HAP-1 (cell line): ENCODE measurements at places on chromosomes 6 and 20.

DNA sequence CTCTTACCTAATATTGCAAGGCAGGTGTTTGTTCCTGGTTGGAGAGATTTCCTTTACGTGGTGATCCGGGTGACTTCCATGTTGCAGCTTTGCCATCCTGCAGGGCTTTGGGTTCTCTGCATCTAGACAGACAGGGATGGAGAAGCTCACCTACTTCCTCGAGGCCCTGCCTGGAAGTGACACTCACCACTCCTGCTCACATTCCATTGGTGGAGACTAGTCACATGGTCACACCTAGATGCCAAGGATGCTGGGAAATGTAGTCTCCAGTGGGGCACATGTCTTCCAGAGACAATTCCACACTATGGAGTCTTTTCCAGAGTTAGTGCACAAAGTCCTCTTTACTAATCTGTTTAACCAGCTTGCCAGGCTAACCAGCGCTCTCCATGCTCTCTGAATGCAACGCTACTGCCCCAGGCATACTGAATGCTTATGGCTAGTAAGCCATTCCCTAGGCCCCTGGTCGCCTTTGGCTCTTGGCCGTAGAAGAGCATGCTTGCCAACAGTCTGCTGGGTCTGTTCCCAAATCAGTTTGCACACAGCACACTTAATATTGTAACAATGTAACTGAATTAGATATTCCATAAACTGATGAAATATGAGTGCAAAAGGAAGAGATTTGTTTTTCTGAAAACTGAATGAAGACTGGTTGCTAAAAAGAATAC lies 6.7 kb upstream of the KCNK15 start:
- peak; percentile 65 for DNase-seq

DNA sequence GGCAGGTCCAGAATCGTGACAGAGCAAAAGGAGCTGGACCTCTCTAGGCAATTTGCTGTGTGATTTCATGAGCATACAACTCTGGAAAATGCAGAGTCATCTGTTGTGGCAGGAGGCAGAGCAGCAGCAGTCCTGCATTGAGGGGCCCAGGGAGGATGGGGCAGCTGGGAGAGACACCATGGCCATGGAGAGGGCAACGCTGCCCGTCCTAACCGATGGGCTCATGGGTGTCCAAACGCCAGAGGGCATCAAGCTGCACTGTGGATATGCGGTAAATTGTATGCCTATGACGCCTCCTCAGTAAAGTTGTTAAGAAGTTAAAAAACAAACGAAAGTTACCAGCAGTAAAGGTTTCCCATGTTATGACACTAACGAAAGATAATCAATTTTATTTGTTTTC lies 42.2 kb upstream of the DACT2 start:
- DNase-seq: no peak

- no peak for DNase-seq
Observed at GRCh38 chr6:148293181-148293995, 49.2 kb upstream of the SASH1 start.

GRCh38 chr6:47665112-47665511 lies 33.3 kb upstream of the ADGRF4 start:
- no peak for DNase-seq

- no peak for DNase-seq
Observed at GRCh38 chr6:142118328-142118727, 14.4 kb upstream of the GJE1 start.

DNA sequence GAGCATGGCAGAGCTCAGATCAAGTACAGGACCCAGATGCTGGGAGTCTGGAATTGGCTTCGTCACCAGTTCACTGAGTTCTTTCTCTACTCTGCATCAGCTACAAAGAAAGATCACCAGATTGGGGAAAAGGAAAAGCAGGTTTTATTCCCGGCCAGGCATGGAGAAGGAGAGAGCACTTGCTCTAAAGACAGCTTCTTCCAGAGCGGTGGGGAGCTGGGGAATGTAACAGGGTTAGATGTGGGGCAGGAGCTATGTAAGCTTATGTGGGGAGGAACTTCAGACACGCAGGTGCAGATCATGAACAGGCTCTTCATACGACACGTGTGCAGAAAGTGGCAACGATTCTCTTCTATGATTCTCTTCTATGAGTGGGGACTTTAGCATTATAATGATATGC lies 4.9 kb upstream of the ACSS1 start:
- no peak for DNase-seq

DNA sequence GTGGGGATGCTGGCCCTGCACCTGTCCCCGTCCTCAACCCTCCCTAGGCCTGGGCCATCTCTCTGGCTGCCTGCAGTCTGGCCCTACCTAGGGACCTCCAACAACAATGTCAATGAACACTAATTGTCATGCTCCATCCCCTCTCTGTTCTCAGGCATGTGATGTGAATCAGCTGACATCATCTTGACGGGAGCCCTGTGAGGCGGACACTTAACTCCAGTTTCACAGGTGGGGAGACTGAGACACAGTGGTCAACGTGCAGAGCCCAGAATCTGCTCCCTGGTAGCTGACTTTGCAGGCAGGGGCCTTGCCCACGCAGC lies 762 bp upstream of the TCEA2 start:
- no peak for DNase-seq

GRCh38 chr6:12069891-12070529 lies 57.9 kb downstream of the HIVEP1 start:
- no peak for DNase-seq

- peak; percentile 65 for DNase-seq
Observed at GRCh38 chr20:21235484-21236445, 67.4 kb upstream of the XRN2 start.

- DNase-seq: no peak
Observed at GRCh38 chr6:97586344-97586743, 303.3 kb upstream of the MMS22L start.

DNA sequence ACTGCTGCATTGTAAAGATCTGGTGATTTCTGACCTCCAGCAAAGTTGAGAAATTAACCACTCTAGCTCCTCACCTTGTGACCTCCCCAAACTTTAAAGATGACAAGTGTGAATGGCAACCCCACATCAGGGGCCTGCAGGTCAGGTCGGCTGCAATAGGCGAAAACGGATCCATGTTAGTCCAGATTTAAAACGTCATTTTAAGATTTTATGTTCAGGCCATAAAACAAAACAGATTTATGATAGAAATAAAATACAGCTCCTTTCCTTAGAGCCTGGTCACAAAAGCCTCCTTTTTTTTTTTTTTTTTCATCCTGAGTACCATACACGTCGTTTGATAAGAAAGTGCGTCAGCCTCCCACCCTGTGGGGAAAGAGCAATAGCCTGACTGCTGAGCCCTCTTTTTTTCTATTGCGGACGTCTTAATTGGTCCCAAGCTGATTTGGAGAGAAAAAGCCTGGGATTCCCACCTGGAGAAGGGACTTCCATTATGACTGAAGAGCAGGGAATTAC lies 519.2 kb upstream of the NOX3 start:
- DNase-seq: no peak

DNA sequence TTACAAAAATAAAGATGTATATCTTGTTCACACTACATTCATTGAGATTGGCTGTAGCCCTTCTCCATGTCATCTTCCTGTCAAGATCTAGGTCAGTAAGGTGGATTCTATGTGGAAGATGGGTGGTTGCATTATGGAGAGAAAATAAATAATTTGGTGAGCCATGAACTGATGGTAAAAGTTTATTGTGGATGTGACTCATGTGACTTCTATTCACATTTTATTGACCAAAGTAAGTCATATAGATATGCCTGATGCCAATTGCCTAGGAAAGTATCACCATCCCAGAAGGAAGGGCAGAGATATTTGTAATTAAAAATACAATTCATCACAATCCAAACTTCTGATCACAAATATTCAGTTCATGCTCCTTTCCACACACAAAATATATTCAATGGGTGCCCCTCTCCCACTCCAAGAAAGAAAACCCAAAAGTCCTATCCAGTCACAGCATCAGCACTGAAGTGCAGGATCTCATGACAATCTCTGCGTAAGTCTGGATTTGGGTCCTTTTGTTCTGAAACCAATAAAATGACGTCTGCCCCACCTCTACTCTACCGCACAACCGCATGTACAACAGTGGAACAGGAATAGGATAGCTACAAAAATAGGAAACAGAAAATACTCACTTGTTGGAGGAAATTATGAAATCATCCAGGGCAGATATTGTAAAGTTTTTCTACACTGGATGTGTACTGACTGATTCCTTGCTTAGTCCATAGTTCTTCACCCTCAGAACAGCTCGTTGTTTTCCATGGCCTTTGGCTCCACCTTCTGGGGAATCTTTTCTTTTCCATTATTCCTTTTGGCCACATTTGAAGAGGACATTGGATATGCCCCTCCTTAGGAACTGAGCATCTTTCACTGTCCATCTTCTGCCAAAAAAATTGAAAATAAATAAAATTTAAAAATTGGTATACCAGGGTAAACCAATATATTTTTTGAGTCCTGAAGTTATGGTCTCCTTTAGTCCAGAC lies 16.1 kb upstream of the SLC17A3 start:
- peak; percentile 53 for DNase-seq

DNA sequence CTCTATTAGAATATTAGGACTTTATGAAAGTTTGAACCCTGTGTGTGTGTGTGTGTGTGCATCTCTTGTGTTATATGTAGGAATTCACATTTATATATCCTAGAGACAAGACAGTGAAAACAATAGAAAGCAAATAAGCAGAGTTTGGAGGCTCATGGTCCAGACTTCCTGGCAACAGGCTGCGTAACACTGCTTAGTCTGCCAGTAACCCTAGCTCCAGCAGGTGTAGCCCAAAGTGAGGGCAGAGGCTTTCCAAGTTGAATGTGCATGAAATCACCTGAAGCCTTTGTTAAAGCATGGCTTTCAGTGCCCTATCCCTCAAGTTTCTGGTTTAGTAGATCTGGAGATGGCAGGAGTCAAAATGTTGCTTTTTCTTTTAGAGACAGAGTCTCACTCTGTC lies 569.9 kb downstream of the KIF16B start:
- DNase-seq: no peak

DNA sequence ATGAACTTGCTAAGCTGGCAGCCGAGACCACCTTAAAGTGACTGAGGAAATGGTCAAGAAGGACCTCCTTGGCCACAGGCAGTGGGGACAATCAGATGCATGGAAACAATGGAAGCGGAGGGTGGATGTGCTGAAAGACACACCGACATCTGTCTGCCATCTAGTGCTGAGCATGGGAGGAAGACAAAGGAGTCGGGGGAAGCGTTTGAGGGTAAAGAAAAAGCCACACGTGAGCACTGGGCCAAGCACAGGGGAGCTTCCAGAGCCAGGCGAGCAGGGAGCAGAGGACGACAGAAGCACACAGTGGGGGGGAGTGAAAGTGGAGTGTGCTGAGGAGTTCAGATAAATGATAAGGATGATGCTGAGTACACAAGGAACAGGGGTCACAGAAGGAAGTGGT lies 367.8 kb downstream of the ZFAND3 start:
- no peak for DNase-seq

GRCh38 chr6:56348578-56348977 lies 101.2 kb upstream of the COL21A1 start:
- no peak for DNase-seq

- DNase-seq: no peak
Observed at GRCh38 chr20:11137688-11138087, 463.9 kb upstream of the JAG1 start.

GRCh38 chr20:41531518-41532275 lies 86.5 kb downstream of the CHD6 start:
- no peak for DNase-seq

DNA sequence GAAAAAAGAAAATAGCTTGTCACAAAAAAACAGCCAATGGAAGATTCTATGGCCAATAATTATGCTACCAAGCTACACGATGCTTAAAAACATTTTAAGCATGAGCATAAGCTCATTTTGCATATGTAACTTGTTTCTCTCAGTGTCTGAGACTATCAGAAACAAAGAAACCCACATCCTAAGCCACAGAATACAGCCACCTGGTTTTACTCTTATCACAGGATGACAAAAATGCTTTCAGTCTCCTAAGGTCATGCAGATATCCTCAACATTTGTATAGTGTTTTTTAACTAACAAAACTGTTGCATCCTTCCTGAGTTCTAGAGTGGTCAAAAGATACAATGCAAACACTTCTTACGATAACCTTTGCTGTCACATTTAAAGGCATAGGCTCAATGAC lies 172.1 kb upstream of the RUNX2 start:
- no peak for DNase-seq

GRCh38 chr20:16107172-16107870 lies 465.9 kb downstream of the KIF16B start:
- no peak for DNase-seq

DNA sequence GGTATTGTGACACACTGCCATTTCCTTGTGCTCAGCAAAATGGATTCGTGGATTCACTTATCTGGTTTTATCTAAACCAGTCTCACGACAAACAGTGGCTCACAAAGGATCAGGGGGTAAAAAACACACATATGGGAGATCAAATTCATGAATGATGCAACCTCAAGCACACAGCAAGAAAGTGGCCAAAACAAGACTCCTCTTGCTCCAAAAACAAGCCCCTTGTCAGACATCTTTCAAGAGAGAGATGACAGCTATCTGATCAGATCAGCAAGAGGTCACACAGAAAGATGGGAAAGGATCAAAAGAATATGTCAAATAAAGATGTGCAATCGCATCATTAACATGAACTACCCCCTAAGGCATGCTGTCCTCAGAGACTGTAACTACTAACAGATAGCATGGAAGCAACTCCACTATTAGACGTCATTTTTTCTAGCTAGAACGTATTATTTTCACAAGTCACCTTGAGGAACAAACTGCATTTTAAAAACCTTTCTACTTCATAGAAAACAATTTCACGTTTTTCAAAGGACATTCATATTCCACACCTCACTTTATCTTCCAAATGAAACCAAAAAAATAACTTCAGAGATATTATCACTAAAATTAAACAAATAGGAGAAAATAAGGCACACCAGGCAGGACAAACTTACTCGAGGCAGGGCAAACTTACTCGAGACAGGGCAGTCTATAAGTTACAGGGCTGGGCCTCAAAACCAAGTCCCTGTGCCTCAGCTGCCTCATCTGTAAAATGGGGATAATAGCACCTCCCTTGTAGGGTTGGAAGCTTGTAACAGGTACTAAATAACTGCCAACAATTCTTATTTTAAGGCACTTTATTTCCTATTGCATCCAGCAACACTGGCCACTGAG lies 122.3 kb downstream of the PREX1 start:
- no peak for DNase-seq

DNA sequence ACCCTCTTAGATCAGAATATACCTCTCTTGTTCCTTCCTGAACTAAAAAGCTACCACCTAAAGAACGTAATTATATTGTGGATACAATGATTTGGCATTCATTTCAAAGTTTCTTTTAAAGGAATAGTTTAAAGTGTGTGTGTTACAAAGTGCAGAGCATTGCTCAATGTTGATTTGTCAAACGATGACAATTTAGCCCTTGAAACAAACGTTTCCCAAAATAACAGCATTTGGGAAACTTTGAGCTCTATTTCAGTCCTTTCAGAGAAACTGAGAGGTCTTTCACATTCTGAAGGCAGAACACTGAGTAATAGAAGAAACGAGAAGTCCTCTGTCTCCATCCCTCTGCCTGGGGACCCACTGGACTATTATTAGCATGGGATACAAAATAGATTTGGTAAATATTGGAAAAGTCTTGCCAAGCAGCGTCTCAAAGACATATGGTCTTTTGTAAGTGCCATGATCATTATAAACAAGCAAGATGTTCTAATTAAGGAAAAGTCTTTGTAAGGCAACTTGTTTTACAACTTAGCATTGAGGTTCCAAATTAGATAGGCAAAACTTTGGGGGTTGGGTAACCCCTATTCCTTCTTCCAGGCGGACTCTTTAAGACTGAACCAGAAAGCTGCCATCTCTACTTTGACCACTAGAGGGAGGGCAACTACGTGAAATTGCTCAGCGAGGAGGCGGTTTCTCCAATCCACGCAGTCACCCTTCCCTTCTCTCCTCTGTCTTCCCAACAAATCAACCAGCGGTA lies 208.8 kb downstream of the RNF144B start:
- DNase-seq: peak; percentile 78
